ENCODE measurements at places on chromosomes 5 and 9.

DNA sequence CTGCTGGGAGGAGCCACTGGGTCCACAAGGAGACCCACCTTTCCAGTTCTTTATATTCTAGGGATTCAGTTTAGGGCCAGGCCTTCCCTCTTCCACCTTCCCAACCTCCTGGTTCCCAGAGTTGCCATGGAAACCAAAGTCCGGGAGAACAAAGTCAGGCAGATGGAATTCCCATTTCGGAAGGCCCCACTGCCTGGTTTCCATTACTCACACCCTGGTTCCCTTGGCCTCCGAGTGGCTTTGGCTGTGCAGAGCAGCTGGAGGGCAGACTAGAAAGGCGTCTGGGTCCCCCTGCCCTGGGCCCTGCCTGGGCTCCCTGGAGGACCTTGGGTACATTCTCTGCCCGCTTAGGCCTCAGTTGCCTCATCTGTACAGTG is 136.1 kb downstream of the RGS3 start:
- DNase-seq: no peak

- peak; percentile 13 for DNase-seq
Measured at GRCh38 chr5:133754575-133755169, 142.3 kb upstream of the FSTL4 start.

GRCh38 chr5:68983959-68984358 is 109.9 kb upstream of the SLC30A5 start:
- no peak for DNase-seq

DNA sequence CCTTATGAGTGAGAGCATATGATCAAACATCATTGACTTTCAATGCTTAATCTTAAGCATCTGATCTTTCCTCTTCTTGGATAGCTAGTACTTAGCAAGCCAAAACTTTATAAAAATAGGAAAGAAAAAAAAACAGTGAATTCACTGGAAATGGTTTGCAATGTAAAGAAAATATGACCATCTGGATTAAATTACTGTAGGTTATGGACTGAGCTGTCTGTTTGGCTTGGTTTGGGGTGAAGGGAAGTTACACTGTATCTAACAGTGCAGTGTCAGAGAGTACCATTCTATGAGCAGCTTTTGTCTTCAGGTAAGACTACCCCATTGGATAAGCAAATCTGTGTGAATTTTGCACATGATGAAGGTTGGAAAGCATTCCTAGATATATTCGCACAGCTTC is 151.4 kb downstream of the TLE1 start:
- DNase-seq: no peak

- DNase-seq: no peak
Measured at GRCh38 chr9:126723807-126724172, 81.0 kb upstream of the ZBTB43 start.

GRCh38 chr9:113650207-113651131 is 186.9 kb downstream of the RGS3 start:
- DNase-seq: no peak

- no peak for DNase-seq
Measured at GRCh38 chr9:1404940-1405339, 354.8 kb downstream of the DMRT2 start.

DNA sequence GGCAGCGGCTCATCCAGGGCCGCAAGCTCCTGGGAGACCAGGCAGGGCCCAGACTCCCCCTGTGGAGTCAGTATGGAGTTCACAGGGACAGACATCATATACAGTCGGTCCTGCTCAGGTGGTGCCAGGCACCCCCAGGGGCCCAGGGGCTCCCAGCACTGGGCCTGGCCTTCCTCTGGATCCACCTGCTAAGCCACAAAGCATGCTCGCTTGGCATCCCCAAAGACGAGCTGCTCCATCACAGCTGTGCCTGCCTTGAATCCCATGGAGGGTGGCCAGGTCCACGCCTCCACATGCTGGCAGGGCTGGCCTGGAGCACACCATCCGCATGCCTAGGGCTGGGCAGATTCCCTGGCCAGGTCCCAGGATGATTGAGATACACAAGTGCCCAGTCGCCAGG is 4.6 kb downstream of the BICD2 start:
- DNase-seq: no peak

DNA sequence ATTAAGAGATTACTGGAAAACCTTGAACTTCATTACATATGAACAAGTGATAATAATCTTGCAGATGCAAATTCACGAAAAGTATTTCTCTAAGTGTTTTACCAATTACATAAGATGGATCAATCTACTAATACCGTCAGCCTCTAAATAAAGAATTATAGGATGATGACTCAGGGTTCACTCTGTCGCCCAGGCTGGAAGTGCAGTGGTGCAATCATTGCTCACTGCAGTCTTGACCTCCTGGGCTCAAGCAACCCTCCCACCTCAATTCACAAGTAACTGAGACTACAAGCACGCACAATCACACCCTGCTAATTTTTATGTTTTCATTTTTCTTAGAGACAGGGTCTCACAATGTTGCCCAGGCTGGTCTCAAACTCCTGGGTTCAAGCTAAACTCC is 56.1 kb downstream of the CHD1 start:
- no peak for DNase-seq

- no peak for DNase-seq
Measured at GRCh38 chr5:5021436-5021835, 118.7 kb upstream of the ADAMTS16 start.

- no peak for DNase-seq
Measured at GRCh38 chr5:170423692-170424091, 34.5 kb upstream of the KCNMB1 start.

DNA sequence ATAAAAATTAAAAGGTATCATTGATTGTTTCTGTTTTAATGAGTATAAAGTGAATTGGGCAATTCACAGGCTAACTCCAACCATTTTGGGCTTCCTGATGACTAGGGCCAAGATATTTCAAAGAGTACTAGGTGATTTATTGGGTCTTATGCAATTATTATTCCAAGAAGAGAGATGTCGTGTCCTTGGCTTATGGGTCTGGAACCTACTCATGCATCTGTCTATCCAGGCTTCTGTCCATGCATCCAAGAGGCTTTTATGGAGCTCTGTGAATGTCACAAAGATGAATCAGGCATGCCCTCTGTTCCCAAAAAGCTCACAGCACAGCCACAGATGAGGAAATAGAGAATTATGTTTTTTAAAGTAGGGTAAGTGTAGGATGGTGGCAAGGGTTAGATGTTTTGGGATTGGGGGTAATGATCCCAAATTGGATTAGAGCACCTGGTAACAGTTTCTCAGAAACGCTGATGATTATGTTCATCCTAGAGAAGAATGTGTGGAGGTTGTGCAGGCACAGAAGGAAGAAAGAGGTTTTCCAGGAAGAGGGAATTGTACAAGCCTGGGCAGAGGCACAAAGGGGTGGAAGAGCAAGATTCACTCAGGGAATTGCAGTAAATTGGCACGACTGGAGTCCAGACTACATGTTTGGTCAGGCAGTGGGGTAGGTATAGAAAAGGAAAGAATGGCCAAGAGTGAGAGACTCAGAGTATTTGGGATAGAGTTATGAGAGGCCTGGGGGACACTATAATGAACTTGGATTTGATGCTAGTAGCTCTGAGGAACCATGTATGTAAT is 83.0 kb upstream of the TNC start:
- no peak for DNase-seq

DNA sequence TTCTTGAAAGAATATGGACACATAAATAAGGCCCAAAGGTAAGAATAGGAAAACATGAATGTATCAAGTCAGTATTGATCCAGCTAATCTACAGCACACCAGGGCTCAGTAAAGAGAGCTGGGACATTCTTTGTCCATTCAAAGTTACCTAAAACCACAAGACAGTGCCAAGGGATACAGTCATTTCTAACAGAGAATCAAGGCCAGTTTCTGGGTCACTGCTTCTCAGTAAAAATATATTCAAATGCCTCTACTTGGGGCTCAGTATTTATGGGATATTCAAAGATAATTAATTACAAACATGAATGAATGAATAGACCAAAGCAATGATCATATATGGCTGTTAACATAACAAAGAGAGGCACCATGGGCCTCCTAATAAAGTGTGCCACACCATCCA is 34.9 kb downstream of the MTMR12 start:
- no peak for DNase-seq

DNA sequence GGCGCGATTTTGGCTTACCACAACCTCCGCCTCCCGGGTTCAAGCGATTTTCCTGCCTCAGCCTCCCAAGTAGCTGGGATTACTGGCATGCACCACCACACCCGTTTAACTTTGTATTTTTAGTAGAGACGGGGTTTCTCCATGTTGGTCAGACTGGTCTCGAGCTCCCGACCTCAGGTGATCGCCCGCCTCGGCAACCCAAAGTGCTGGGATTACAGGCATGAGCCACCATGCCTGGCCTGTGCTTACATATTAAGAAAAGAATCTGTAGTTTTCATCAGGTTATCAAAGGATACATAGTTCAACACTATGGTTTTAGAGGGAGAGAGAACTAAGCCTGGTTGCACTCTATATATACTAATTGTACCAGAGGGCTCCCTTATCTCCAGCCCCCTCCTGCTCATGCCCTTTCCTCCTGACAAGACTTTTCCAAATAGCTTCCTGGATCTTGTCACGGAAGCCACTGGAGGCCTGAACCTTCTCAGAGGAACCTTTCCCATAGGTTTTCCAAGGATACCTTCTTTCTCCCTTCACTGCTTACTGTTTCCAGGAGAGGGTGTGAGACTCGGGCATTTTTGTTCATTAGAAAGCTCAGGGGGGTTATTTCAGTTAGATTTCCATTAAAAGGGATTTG is 53.1 kb downstream of the SLC44A1 start:
- DNase-seq: no peak

GRCh38 chr9:126415741-126416370 is 89.2 kb downstream of the MVB12B start:
- DNase-seq: no peak

- DNase-seq: no peak
Measured at GRCh38 chr9:131631306-131631705, 86.0 kb downstream of the PRRT1B start.

All from GM12891 (cell line).